ENCODE measurements at places on chromosomes 2 and 18.

GRCh38 chr2:65232636-65233035 is 5.0 kb downstream of the ACTR2 start:
- no peak for DNase-seq

DNA sequence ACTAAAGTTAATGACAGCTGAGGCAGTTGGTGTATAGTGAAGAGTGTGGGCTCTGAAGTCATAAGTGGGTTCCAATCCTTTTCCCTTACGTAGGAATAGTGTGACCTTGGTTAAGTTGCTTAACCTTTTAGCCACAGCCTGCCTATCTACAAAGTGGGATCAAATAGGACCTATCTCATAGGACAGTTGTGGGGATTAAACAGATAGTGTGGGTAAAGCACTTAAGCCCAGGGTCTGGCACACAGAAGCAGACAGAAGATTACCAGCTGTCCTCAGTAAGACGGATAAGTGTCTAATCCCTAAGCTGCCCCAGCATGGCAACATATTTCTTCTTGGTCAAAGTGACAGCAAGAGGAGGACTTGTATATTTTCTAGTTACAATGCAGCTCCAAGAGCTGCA is 28.2 kb downstream of the UBE2F start:
- no peak for DNase-seq

GRCh38 chr2:187900021-187900420 is 345.8 kb upstream of the TFPI start:
- DNase-seq = no peak

GRCh38 chr2:146413086-146413610 is 1431.7 kb upstream of the ACVR2A start:
- DNase-seq = no peak

- DNase-seq = no peak
These were observed 495.0 kb downstream of the TMX3 start for GRCh38 chr18:68219872-68220271.
